ENCODE measurements at places on chromosomes 3 and 15.

GRCh38 chr3:188918093-188918492, 253.7 kb upstream of the TPRG1 start:
- DNase-seq: no peak

DNA sequence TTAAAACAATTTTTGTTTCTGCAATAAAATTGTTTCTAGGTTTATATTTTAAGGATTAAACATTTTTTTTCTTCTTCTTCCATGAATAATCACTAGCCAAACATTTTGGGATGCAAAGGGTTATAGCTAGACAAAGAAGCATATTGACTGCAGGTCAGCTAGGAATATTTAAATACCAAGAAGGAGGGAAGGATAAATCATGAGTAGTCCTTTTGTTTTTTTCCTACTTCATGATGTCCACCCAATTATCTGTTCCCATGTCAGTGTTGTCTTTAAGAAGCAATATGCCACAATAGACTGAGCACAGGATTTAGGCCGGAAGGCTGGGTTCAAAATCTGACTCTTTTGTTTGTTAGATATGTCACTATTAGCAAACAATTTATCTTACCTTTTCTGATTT, 82.1 kb downstream of the VPS8 start:
- no peak for DNase-seq

DNA sequence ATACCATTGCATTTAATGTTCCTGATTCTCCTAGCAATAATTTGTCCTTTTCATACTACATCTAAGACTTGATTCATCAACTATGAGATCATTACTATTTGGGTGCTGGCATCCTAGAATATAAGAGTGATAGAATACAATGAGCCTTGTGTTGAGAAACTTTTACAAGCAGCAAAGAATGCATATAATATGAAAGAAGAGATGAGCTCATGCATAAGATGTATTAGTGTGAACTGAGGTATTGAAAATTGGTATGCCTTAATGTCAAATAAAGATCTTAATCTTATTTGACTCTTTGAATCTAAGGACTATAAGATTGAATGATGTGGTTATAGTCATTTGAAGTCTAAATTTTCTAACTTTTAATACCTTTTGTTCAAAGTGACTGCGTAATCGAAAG, 220.0 kb upstream of the ARHGEF26 start:
- DNase-seq: no peak

DNA sequence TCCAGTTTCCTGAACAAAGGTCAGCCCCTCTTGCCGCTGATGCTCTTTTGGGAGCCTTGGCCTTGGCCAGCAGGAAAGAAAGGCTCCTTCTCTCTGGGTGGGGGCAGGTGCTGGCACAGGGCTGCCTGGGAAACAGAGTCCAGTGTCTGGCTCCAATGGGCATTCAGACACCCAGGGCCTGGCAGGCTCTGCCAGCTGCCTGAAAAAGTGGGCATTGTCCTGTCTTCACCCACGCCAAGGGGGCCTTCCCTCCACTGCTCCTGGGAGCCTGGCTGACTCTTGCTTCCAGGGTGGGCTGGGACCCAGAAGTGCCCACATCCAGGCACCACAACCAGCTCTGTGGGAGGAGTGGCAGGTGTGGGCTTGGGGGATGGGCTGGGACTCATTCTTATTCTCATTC, 62.7 kb downstream of the RHCG start:
- DNase-seq: no peak

GRCh38 chr15:92839696-92840095, 60.4 kb upstream of the CHD2 start:
- no peak for DNase-seq

DNA sequence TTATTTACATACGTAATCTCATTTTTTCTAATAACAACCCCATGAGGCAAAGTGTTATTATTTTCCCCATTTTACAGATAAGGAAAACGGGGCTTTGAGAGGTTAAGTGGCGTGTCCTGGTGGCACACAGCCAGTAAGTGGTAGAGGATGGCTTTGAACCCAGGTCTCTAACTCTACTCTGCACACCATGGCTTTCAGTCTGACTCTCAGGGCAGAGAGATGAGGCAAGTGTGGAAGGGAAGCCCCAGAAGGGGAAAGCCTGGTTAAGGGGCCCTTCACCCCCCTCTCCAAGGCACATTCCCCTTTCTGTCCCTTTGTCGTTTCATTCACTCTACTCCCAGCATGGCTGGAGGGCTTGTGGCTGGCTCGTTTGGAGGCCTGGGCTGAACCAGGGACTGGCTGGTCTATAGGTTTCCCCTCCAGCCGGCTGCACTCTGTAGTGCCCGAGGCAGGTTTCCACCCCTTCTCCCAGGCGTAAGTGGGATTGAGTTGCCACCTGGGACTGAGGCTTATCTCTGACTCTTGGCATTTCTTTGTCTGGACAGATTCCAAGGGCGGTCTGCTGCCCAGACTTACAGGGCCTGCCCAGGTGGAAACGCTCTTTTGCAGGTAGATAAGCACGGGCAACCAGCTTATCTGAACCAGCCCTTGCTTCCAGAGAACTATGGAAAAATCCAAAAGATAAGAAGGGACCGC, 12.1 kb downstream of the SEMA4B start:
- DNase-seq: no peak

DNA sequence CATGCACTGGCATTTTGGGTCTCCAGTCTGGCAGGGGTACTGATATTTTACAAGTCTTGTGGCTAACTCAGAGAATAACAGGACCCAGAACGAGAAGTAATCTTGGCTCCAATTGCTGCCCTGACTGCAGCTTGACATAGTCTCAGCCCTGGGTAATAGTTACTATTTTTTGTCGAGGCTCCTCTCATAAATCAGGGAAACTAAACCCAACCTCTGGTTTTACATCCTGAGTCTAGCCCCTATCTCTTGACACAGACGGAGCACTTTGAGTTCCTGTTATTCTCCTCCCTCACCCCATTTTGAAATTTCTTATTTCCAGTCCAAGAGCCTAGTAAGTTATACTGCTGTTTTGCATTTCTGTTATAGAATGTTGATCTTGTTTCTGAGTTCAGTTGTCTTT, 276.1 kb upstream of the GOLIM4 start:
- no peak for DNase-seq

- no peak for DNase-seq
These were observed 9.9 kb downstream of the CHDH start for GRCh38 chr3:53836084-53836872.

DNA sequence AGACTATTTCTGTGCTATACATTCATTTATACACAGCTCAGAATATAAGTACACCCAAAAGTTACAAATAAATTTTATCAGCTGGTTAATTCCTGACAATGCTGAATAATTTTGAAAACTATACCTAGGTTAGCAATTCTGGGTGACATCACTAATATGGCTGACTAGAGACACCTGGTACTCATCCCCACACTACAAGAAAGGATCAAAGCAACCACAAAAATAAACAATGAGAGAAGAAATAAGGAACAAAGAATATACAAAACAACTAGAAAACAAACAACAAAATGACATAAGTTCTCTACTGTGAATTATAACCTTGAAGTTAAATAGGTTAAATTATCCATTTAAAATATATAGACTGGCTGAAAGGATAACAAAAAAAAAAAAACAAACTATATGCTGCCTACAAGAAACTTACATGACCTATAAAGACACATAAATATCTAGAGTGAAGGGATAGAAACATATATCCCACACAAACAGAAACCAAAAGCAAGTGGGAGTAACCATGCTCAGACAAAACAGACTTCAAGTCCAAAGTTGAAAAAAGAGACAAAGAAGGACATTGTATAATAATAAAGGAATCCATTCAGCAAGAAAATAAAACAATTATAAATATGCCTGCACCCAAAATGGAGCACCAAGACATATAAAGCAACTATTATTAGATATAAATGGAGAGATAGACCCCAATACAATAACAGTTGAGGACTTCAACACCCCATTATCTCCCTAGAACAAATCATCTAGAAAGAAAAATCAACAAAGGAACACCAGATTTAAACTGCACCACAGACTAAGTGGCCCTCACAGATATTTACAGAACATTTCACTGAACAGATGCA, 57.8 kb downstream of the IMPG2 start:
- DNase-seq: no peak

GRCh38 chr15:66663664-66664063, 38.4 kb upstream of the SMAD6 start:
- no peak for DNase-seq

- DNase-seq: no peak
These were observed 62.4 kb upstream of the GOLGA6B start for GRCh38 chr15:72592097-72592496.
